ENCODE measurements at places on chromosomes 5 and 9.

DNA sequence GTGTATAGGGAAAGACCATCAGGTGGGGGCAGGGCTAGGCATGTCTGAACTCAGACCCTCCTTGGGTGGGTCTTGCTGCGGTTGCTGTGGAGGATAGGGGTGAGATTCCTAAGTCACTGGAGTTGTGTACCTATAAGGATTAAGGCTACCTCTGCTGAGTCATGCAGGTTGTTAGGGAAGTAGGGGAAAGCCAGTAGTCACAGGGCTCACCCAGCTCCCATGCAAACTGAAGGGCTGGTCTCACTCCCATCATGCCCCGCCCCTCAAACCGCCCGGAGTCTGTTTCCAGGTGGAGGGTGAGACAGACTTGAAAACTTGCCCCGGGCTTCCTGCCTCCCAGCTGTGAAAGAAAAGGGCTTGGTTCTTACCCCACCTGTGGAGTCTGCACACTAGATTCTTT is 161.8 kb downstream of the CAVIN4 start:
- no peak for DNase-seq

DNA sequence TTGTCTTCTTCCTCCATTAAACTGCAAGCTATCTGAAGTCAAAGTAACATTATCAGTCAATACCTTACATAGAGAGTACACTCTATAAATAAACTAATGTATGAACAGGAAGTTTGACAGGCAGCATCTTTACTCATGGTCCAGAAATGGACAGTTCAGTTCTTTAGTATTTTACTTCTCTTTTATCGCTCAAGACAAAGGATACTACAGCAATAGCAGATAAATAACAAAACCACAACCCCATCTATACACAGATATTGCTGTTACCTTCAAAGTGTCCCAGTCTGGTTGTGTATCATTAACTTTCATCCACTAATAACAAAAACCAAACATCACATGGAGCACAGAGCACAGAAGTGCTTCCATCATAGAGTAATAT is 46.4 kb downstream of the SEMA5A start:
- DNase-seq = no peak

GRCh38 chr5:124521461-124522230 is 224.8 kb downstream of the ZNF608 start:
- DNase-seq = no peak

- no peak for DNase-seq
These were observed 517.0 kb downstream of the GADD45G start for GRCh38 chr9:90121762-90122161.

GRCh38 chr5:72245951-72246532 is 74.0 kb downstream of the MRPS27 start:
- DNase-seq = no peak

DNA sequence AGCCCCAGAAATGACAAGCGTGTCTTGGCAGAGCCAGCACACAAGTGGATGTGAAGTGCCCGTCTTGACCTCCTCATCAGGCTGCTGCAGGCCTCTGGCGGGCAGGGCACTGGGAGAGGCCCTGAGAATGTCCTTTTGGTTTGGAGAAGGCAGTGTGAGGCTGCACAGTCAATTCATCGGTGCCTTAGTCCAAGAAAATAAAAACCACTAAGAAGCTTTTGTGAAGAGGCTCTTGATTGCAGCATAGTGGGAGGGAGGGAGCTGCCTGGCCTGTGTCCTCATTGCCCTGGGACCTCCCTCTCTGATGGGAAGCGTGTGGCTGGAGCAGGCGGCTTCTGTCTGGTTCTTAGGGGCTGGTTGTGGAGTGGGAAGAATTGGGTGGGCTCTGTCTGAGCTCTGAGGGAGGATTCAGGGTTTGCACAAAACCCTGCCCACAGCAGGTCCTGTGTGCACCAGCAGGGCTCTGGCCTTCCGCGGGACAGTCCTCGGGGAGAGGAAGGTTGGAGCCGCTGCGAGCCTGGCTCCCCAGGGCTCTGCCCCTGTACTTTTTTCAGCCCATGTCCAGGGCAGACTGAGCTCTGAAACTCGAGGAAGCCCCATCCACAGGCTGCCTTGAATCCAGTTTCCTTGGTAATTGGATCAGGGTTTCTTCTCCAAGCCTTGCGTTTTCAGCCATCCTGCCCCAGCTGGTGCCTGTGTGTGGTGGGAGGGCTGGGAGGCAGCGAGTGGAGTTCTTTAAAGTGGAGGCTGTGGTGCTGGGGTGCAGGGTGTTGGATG is 1.1 kb downstream of the HRCT1 start:
- no peak for DNase-seq

DNA sequence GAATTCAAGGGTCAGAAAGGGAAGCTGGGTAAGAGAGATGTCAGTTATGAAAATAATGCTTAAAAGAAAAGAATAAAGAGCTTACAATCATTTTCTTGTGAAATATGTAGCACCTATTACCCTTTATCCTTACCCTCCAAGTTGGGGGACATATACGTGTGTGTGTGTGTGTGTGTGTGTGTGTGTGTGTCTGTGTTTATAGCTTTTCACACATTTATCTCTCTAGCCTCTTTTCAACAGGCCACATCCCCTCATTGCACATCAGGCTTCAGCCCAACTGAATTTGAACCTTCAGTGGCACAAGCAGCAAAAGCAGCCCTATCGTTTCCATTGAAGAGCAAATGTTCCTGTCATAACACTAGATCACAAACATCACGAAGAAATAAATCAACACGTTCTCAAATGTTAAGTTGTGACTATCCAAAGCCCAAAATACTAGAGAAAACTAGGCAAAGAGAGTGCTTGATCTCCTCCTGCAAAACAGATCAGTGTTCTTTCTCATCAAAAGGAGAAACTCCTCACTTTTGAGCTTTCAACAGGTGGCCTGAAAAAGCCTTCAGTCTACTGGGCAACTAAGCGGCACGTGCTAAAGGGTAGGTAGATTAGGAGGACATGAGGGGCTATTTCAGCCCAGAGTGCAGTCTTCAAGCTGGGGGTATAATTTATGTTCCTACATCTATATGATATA is 416.4 kb downstream of the EFNA5 start:
- DNase-seq = no peak

GRCh38 chr5:40790947-40791593 is 7.1 kb downstream of the PRKAA1 start:
- DNase-seq = no peak

GRCh38 chr9:132295181-132295580 is 59.6 kb downstream of the SETX start:
- no peak for DNase-seq

- no peak for DNase-seq
These were observed 46.7 kb downstream of the INSYN2B start for GRCh38 chr5:169933616-169934015.

DNA sequence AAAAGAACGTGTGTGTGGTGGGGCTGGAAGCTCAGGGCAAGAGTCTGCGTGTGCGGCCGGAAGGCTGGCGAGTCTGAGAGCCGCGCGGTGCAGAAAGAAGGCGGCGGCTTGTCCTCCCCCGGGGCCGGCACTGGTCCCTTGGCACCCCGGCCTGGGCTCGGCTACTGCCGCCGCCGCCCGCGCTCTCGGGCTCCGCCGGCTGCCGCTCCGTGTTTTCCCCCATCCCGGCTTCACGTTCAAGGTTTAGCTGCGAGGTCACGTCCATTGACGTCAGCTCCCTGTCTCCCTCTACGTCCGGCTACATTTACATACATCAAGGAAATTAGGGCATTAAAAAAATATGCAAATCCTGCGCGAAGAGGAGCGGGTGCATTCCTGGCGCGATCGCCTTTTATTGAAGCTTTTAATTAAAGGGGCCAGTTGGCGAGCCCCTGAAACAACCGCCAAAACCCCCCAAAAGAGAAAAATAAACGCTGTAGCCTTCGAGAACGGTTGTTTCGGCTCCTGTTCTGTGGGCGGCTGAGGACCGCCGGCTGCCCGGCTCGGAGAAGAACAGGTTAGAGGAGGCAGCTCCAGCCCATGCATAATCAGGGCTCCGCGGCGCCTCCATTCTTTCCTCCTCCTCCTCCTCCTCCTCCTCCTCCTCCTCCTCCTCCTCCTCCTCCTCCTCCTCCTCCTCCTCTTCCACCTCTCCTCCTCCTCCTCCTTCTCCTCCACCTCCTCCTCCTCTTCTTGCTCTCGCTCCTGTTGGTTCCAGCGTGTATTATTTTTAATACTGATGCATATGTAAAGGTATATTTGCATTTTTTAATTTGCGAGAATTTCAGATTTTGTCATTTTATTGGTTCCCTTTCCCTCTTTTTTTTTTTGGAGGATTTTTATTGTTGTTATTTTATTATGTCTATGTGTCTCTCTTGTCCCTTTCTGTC is 207.0 kb downstream of the MEF2C start:
- peak; percentile 38 for DNase-seq

DNA sequence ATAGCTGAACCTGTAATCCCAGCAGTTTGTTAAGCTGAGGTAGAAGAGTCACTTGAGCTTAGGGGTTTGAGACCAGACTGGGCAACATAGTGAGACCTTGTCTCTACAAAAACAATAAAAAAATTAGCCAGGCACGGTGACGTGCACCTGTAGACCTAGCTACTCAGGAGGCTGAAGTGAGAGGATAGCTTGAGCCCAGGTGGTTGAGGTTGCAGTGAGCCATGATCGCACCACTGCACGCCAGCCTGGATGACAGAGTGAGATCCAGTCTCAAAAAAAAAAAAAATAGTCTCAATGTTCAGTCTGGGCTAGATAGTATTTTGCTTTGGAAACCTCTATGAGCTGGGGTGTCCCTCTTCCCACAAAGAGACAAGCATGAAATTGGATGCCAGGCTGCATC is 51.9 kb upstream of the IQGAP2 start:
- DNase-seq = no peak

DNA sequence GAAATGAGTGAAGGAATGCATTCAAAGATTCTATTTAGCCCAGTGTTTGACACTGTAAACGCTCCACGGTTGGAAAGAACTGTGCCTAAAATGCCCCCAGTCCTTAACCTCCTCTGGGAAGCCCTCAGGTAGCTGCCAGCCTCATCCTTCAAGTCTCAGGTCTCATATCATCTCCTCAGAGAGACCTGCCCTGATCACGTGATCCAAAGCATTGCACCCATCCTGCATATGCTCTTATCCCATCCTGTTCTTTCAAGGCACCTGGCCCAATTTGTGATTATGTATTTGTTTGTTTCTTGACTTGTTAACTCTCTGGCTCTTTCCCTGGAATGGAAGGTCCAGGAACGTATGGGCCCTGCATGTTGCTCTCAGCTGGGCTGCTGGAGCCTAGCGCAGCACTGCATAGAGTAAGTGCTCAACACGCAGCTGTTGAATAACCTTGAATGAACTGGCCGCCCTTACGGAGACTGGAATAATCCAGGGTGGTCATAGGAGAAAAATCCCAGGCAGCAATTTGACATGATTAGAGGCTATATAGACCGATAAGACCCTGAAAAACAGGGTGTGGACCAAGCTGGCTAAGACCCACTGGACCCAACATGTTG is 8.7 kb downstream of the C1QTNF2 start:
- DNase-seq = no peak

DNA sequence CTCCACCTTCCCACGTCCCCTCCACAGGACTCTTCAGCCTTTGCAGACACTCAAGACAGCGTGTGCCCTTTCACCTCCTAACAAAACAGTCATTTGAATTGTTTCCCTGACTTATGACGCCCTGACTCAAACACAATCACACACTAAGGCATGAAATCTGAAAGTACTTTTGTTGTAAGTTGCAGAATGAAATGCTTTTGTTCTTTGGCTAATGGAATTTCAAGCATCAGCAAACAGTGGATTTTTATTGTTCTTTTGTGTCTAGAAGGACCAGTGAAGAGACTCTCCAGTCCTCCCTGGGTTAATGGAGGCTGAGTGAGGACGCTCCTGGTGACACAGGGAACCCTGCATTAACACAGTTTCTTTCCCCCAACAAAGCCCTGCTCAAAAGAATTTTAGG is 380.1 kb downstream of the CTNND2 start:
- no peak for DNase-seq

DNA sequence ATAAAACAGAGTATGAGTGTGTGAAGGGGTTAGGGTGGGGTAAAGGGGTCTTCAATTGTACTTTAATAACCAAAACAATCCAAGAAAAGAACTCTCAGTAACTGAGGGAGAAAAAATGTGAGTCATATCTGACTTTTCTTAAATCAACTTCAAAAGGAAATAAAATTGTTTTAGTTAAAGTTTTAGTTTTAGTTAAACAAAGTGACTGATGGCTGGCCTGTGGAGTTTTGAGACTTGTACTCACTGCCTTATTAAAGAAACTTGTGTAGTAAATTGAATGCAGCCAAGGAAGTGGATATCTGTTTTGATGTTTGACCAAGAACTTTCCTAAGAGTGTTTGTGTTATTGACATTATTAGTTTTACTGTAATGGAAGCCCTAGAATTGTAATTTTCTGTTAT is 2032.6 kb downstream of the MAT2B start:
- DNase-seq = no peak

GRCh38 chr9:133632806-133633680 is 3.1 kb upstream of the DBH start:
- DNase-seq = no peak

DNA sequence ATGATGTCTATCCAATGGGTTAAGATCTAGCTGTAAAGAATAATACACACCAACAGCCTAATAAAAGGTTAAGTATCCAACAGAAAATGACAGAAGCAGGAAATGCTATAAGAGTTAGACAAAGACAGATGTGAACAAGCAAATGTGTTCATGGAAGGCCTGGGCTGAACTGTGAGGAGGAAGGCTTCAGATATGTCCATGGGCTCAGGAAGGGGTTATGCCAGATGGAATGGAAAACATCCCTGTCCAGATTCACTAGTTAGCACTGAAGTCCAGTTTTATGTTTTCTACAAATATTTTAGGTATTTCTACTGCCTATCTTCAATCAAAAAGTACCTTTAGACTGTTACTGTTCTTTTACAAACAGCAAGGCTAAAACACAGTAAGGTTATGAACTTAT is 27.1 kb downstream of the ERAP1 start:
- DNase-seq = no peak

DNA sequence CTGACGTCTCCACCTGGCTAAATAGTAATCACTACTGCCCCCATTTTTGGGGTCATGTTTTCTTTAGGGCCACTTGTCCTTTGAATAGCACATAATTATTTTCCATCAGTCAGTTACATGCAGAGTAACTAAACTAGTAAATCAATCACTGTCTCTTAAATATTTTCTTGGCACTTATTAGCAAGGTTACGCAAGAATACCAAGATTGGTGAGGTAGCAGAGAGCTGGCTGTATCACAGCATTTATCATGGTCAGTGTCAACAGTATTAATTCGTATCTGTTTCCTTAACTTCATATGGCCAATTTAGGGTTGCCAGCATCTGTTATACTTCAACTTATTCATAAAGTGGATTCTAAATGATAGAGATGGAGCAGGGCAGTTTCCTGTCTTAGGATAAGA is 346.8 kb upstream of the FAM174A start:
- DNase-seq = no peak

GRCh38 chr5:143402017-143402552 is 1.4 kb downstream of the NR3C1 start:
- peak; percentile 15 for DNase-seq

DNA sequence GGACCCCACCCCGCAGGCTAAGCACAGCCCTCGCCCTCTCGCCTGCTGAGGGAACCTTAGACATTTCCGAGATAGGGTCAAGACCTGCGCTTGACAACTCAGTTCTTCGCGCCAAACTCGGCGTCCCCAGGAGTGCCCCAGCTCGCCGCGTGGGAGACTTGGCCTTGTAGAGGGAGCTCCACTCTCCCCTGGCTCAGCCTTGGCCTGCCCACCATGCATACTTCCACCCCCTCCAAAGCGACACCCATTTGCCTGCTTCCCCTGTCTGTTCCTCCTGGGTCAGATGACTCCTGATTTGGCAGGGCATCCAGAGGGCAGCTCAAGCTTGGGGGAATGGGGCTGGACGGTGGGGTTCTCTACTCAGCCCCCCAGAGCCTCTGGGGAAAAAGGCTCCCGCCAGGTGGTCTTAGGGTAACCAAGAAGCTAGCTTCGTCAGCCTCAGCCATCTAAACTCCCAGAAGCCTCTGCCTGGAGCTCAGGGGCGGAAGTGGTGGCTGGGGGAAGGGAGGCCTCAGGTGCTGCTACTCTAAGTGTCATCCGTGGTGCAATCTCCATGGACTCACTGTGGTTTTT is 560 bp downstream of the DOCK2 start:
- DNase-seq = peak; percentile 83
